Kidney tubule cell (primary cell): ENCODE measurements at places on chromosomes 6 and 20.

GRCh38 chr6:115770851-115771250 lies 289.8 kb downstream of the FRK start:
- DNase-seq = no peak

DNA sequence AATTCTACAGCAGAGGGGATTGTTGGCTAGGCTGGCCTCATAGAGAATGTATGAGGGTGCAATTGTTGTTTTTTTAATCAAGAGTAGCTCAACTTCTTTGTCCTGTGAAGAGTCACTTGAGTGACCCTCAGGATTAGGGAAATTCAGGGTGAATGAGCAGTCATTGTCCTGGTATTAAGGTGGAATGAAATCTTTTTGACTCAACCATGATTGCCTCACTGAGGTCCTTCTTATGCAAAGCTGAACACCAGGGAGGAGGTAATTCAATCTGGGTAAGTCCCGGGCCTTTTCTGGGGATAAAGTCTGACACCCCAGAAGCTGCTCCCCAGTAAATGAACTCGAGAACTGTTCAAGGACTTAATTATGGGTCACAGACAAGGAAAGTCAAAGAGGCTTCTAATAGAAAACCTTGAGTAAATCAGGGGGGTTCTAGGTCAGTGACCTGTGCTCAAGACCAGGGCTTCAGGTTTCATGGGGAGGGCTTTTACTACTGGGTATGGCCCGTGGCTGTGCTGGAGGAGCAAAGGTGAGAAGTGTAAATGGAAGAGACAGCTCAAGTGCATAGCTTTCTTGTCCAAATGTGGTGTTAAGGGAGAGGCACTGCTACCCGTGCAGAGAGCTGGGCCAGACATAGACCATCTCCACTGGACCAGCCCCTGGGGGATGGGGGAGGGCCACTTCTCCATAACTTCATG lies 25.3 kb upstream of the ZBTB24 start:
- DNase-seq = no peak

- peak; percentile 81 for DNase-seq
Observed at GRCh38 chr6:161444464-161444863, 170.6 kb upstream of the AGPAT4 start.

- no peak for DNase-seq
Observed at GRCh38 chr6:11282245-11282644, 49.8 kb upstream of the NEDD9 start.

DNA sequence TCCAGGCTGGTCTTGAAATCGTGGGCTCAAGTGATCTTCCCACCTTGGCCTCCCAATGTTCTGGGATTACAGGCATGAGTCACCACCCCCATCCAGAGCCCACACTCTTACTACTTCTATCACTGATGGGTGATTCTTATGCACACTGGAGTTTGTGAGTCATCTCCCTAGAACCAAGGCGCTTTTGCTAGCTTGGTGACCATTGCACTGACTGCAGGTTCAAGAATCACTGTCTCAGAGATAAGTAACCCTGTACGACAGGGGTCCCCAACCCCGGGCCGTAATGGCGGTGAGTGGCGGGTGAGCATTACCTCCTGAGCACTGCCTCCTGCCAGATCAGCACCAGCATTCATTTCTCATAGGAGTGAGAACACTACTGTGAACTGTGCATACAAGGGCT lies 118.8 kb downstream of the MAP3K7 start:
- peak; percentile 84 for DNase-seq

DNA sequence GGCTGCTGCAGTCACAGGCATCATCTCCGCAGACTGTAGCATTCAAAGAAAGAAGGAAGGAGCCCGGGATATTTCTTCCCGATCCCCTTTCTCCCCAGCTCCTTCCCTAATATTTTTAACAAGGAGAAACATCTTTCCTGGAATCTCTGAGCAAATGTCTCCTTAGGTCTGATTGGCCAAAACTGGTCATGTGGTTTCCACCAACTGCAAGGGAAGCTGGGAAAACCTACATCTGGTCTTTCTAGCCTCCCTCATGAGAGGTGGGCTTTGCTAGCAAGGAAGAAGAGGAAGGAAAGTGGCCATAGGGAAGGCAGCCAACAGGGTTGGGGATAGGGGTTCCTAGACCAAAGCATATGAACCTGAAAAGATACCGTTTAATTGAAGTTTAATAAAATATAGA lies 35.1 kb downstream of the PDRG1 start:
- no peak for DNase-seq

GRCh38 chr6:56458324-56458884 lies 184.3 kb downstream of the DST start:
- no peak for DNase-seq

GRCh38 chr20:51391926-51392325 lies 150.6 kb downstream of the NFATC2 start:
- no peak for DNase-seq

GRCh38 chr6:40892223-40892622 lies 146.8 kb downstream of the UNC5CL start:
- DNase-seq = no peak

- DNase-seq = no peak
Observed at GRCh38 chr6:158356586-158357546, 44.6 kb downstream of the TULP4 start.

GRCh38 chr20:57910716-57911115 lies 200.9 kb upstream of the PMEPA1 start:
- no peak for DNase-seq

DNA sequence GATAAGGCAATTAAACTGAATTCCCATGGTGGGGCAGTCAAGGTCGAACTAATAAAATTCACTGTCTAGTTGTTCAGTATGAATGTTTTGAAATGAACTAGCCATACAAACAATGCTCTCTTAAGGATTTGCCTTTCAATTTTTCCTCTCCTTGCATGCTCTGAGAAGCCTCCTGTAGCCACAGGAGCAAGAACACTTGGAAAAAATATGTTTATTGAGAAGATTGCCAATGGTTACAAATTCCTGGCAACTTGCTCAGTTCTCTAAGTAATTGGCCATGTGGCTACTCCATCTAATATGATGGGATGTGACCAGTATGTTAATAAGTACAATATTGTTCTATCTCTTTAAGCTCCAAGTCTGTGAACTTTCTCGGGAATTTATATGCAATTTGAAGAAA lies 49.4 kb downstream of the FUT9 start:
- no peak for DNase-seq

DNA sequence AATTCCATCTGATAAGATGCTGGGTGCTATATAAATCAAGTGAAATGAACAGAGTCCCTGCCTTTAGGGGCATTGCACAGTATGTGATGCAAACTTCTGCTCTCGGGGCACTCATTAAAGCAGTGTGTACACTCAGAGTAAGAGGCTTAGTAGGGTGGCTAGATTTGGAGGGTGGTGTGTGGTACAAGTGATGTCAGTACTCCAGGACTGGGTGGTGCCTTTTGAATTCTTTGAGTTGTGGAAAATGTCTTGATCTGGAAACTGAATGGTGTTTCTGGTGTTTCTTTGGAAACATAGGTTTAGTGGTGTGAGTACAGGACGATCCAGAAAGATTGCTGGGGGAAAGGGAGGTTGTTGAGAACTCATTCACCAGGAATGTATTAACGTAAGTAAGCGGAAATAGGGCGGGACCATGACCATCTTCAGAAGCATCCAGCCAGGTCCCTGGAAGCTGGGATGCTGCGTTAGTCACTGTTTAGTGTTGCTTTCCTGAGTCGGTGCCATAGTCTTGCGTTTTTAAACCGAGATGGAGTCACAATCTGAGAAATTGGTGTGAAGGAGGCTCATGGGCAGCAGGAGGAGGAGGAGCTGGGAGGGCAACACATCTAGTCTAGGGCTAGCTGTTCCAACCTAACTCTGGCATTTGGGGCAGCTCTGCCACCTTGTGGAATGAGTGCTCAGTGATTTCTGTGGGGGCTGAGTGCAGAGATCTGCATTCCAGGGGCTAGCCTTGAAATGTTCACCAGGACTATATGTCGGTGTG lies 70.3 kb downstream of the SCAND1 start:
- peak; percentile 99 for DNase-seq

DNA sequence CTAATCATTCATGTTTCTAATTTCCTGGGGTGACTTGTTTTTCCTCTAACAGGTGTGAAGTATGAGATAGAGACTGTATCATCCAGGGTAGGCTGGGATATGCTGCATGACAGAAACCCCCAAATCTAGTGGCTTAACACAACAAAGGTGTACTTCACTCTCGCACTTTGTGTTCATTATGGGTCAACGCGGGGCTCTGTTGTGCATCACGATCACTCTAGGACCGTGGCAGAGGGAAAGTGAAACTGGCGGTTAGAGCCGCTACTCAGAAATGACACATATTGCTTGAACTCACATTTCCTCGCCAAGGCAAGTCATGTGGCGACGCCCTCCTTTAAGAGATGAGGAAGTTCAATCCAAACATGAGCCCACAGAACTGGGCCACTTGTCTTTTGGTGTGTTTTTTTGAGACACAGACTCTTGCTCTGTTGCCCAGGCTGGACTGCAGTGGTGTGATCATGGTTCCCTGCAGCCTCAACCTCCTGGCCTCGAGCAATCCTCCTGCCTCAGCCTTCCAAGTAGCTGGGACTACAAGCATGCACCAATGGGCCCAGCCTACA lies 41.3 kb downstream of the PCNA start:
- peak; percentile 30 for DNase-seq

- DNase-seq = no peak
Observed at GRCh38 chr6:64789476-64789875, 917.5 kb downstream of the EYS start.

DNA sequence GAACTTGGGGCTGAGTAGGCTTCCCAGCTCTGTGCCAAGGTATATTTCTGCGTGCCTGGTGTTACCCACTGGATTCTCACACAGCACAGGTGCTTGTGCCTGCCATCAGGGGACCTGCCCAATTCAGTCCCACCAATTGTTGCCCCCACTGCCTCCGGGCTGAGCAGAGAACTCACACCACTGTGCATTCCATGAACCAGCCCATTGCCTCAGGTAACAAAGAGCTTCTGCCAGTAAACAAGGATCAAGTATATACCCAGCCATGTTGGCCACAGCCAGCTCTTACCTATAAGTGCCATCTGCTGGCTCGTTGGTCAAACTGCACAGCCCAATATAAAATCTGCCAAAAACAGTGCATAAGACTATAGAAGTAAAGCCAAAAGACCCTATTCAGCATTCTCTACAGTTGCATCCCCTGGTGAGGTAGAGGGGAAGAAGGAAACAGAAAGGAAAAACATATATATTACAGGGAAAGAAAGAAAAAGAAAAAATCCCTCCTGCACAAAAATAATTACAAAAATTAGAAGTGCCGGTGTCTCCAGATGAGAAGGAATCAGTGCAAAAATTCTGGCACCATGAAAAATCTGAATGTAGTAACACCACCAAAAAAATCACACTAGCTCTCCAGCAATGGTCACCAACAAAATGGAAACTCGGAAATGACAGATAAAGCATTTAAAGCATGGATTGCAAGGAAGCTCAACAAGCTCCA lies 241.4 kb downstream of the IBTK start:
- peak; percentile 59 for DNase-seq

DNA sequence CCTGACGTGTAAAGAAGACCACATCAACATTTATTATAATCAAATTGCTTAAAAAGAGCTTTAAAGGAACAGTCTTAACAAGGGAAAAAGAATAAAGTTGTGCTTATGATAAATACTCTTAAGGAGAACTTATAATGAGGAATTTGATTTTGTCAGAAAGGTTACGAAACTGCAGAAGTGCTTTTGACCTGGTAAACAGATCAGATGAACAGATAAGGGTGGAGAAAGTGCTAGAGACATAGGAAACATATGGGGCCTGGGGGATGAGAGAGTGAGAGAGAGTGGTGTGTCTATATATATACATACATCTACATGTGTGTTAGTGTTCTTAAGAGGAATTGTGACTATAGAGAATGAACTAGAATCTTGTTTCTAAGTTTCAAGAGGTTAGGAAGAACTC lies 186.2 kb upstream of the GJE1 start:
- no peak for DNase-seq

DNA sequence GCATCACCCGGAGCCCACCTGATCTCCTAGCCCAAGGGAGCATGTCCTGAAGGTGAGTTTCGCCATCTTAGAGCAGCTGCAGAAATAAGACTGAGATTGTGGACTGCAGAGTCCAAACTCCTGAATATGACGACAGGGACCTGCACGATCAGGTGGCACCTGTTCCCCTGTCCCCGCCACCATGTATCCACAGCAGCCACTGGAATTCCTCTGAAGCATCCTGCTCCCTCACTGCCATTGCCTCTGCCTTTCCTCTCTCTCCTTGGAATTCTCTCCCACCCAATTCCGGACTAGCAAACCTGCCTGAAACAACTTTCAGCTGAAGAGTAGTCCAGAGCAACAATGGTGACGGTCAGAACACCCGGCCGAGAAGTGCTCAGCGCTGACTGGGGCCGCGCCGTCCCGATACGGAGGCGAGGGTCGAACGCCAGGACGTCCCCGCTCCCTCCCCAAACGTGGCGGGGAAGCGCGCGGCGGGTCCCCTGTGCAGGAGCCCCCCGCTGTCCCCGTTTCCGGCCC lies 694 bp upstream of the FAM120B start:
- no peak for DNase-seq

GRCh38 chr6:46221222-46221793 lies 50.5 kb upstream of the ENPP5 start:
- peak; percentile 53 for DNase-seq

GRCh38 chr20:51536116-51537069 lies 6.1 kb downstream of the NFATC2 start:
- no peak for DNase-seq

GRCh38 chr6:168207421-168208175 lies 112.0 kb downstream of the DACT2 start:
- no peak for DNase-seq

DNA sequence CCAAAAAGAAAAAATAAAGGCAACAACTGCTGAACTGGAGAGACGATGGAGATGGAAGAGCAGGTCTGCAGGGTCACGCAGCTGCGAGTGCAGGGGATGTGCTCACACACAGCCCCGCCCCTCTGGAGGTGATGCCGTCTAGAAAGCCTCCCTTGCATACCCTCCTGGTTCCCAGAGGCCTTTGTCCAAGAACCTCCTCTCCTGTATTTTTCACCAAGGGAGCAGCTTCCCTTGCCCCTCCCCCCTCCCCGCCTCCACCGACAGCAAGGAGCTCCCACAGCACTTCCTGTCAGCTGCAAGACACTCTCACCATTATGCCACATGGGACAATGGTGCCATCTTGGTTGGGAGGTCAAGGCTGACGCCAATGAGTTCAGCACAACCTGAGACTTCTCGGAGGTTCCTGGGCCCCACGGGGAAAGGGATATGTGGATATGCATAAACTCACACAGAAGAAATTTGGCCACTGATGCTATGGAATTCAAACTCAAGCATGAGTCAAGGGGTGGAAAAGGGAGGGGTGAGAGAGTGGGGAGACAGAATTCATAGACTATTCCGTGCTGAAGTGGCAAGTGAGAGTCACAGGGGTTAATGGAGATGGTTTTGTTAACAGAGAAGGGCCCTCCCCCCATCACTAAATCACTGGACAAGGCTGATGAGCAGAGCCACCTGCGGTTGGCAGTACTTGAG lies 132.9 kb downstream of the SCML4 start:
- peak; percentile 46 for DNase-seq
